Inflammatory macrophage treated with lipopolysaccharide for 1 hour (primary cell): ENCODE measurements at places on chromosomes 1 and 21.

GRCh38 chr1:10045480-10046355 lies 13.0 kb downstream of the UBE4B start:
- no peak for DNase-seq

DNA sequence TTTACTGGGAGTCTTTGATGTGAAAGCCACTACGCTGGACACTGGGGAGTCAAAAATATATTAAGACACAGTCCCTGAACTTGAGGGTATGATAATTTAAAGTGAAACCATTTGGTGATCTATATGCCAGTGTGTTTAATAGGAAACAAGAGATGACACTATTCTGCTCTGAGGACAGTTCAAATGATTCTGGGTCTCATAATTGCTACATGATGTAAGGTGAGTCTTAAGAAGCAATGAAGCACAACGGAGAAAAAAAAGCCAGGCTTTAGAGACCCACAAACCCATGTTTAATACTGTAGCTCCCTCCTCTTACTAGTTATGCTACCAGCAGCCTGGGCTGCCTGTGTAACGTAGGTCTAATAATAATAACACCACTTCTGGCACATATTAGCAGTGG lies 14.2 kb upstream of the LRRC8D start:
- DNase-seq: no peak

- no peak for DNase-seq
Observed at GRCh38 chr1:34131396-34132160, 33.5 kb downstream of the CSMD2 start.

GRCh38 chr1:59499273-59499942 lies 202.5 kb downstream of the FGGY start:
- DNase-seq: no peak

DNA sequence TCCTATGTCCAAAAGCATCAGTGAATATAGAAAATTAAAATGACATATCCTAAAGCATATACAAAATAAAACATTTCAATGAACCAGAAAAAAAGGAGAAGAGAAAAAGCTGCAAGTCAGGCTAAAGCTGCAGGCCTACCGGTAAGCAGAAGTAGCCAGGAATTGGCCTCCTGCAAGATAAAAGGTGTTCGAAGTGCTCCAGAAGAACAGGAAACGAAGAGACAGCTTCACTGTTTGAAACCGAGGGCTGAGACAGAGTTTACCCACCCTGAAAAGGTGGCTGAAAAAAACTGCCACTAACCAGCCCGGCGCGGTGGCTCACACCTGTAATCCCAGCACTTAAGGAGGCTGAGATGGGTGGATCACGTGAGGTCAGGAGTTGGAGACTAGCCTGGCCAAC lies 37.4 kb downstream of the NSL1 start:
- DNase-seq: no peak
